HCT116 (cell line): ENCODE measurements at places on chromosomes 7 and 10. TPM values are rescaled to one million over a fixed set of nuclear protein-coding genes. Genes with fewer than 3 reads are reported as not detected.

- no peak for DNase-seq
These were observed 169.2 kb downstream of the ST7 start for GRCh38 chr7:117122536-117122935.

DNA sequence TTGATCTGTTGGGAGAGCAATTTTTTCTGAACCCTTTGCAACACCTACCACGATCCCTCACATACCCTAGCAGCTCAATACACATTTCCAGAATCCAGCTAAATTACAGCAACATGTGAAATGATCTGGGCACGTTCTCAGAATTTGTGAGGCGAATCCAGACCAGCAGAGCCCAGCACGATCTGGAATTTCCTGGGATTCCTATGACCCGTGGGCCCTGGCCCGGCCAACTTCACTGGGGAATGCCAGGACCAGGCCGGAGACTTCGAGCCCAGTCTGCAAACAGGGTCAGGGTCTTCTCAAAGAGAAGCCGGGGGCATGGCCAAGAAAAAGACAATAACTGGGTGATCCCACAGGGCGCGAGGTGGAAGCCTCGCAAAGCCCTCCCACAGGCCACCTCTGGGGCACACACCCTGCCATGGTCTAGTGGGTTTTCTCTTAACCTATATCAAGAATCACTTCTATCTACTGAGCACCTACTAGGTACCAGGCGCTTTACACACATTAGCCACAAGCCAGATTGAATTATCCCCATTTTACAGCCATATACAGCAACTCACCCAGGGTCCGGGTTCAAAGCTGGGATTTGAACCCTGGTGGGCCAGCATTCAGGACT is 33.8 kb downstream of the FAM53B start:
- DNase-seq: no peak

GRCh38 chr10:110967645-110968044 is 48.2 kb downstream of the SHOC2 start:
- DNase-seq: no peak

- no peak for DNase-seq
These were observed 32.7 kb upstream of the PRSS1 start for GRCh38 chr7:142716596-142716995.

GRCh38 chr10:13790196-13790595 is 203.4 kb downstream of the PRPF18 start:
- no peak for DNase-seq

DNA sequence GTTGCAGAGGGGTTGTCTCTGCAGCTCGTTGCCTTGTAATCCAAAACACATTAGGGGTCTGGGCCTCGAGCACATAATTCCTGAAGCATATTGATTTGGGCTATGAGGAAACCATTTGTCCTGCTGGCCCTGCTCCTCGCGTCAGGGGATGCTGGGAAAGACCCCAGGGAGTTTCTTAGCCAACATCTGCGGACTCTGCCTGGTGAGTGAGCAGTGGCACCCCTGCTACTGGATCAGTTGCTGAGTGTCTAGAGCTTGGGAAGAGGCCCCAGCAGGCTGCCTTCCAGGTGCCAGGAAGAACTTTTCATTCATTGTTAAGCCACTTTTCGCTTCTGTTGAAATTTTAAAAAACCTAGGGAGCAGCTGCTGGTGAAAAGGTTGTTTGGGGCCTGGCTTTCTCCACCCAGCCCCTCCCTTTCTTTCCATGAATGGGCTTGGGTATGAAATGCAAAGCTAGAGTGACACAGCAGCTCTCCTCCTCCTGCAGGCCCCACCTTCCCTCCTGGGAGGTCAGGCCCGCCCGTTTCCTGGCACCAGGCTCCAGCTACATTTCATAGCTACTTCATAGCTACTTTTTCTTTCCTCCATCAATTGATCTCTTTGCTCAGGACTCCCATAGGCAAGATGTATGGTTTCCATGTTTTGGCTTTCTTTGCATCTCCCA is 26.8 kb downstream of the TACR2 start:
- DNase-seq: no peak

The NACAD gene
- 0.05 TPM for total RNA-seq

The ZNF365 gene
- 1.8 TPM for total RNA-seq

The POT1 gene
- 19.5 TPM for total RNA-seq

DNA sequence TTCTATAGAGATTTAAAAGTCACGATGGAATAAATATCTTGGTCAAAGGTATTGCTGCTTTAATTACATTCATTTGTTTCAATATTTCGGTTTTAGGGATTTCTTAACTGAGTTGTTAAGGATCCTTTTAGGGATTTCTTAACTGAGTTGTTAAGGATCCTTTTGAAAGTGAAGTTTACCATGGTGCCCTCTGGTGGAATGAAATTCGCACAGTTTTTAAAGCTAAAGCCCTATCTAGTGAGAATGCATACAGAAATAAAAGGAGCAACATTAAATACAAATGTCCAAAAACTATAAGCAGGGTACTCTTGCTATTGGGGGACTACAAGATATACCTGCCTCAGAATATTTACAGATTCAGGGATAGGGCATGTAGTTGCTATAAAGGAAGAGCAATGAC is 193.7 kb downstream of the RNLS start:
- no peak for DNase-seq

GRCh38 chr10:102647443-102648268 is 3.4 kb downstream of the TRIM8 start:
- DNase-seq: no peak

The MMP21 gene
- not detected for total RNA-seq

DNA sequence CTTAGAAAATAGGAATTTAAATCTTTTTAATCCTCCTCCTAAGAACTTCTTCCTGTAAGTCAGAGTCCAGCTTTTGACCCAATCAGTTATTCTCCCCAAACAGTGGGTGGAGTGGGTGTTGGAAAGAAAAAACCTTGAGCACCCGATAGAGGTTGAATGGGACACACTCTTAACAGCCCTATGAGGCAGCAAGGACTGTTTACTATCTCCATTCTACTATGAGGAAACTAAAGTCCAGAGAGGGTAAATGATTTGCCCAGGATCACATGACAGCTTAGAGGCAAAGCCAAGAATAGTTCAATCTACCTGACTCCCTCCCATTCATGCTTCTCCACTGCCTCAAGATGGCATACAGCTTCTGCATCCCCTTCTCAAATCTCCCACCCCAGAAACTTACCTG is 57.6 kb upstream of the SLC35B4 start:
- no peak for DNase-seq

- DNase-seq: no peak
These were observed 268.3 kb downstream of the SNX13 start for GRCh38 chr7:17671956-17672355.

- peak; percentile 45 for DNase-seq
These were observed 19.1 kb upstream of the ARMS2 start for GRCh38 chr10:122435212-122435827.

GRCh38 chr10:75395932-75396630 is 5.5 kb downstream of the ZNF503 start:
- DNase-seq: no peak

The NPFFR1 gene
- 0.02 TPM for total RNA-seq

The CDHR3 gene
- 5.5 TPM for total RNA-seq

The C10orf71 gene
- not detected for total RNA-seq

The ALOX5 gene
- total RNA-seq: 6.1 TPM

The CYP2C19 gene
- not detected for total RNA-seq

DNA sequence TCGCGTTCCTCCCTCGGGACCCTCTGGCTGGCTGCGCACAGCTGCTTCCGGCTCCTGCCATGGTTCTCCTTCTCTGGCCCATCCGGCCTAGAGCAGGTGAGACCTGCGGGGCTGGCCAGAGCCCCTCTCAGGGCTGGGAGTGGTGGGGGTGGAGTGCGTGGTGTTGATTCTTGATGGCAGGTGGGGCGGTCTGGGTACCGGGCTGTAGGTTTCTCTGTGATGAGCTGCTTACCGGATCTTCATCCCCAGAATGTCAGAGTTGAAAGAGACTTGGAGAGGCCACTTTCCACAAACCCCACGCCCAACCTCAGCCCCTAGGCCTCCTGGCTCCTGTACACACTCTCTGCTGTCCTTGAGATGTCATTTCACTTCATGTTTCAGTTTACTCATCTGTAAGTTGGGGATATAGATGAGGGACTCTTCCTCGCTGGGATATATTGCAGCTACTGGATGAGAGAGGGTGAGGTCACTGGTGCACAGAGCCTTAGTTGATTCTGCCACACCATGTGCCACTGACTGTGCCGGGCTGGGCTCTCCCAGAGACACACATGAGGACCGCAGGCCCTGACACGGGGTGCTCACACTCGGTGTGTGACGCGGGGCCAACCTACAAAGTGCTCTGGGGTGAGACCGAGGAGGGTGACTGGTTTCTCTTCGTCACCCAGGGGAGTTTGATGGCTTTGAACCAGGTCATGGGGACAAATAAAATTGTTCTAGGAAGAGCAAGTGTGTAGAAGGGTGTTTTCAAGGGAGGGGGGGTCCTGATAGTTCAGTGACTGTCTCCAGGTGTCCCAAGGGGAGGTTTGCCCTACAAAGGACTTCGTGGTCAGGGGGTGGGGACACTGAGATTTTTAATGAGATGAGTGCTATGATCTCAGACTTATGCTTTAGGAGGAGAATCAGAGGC is 29.5 kb downstream of the ZNF775 start:
- no peak for DNase-seq

The PDK4 gene
- total RNA-seq: 2.1 TPM

DNA sequence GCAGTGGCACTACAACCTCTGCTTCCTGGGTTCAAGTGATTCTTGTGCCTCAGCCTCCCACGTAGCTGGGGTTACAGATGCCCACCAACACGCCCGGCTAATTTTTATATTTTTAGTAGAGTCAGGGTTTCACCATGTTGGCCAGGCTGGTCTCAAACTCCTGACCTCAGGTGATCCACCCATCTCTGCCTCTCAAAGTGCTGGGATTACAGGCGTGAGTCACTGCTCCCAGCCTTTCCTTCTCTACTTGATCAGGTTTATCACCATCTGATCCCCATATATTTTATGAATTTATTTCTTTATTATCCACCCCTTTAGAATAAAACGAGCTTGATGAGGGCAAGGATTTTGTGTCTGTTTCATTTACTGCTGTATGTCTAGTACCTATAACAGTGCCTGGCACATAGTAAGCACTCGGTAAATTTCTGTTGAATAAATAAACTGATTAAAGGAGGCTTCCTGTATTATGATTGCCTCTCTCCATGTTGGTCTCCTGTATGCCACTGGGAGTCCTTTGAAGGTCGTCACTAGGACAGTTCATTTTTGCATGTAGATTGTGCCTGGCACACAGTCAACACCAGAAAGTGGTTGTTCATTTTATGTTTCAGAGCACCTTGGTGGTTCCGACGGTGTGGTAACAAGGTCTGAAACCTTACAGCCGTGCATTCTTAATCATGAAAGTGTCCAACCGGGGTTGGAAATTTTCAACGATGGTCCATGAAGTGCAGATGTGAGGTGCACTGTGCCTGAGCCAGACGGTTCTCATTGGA is 9.6 kb upstream of the EIF3A start:
- no peak for DNase-seq

- DNase-seq: no peak
These were observed 39.6 kb upstream of the EN2 start for GRCh38 chr7:155418304-155418703.

The FRMPD2 gene
- 0.30 TPM for total RNA-seq

DNA sequence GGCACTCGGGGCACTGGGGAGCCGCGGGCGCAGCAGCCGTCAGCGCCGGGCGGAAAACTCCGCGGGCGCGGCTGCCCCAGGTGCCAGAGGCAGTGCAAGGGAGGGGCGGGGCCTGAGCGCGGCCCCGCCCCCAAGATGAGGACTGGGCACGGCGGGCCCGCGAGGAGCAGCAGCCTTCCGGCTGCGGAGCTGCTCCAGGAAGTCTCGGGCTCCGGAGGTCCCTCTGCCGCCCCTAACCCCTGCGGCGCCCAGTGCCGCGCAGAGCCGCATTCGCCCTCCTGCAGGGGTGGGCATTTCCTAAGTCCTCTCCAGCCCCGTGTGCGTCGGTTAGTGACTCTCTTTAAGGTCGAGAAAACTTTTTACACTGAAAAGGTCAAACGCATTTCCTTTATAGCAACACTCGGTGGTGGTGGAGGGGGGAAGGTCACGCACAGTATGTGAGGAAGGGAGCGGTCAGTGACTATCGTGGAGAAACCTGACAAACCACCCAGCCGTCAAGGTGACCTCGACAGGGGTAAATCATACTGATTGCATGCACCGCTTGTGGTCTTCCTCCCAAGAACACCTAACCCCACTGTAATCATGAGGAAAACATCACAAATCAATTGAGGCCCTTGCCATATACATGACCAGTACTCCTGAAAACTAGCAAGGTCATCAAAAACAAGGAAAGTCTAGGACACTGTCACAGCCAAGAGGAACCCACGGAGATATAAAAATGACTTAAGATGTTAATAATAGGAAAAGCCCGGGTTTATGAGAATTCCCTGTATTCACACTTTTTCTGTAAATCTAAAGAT is at the start of gene ANXA11:
TSS of gene ANXA11 (minus strand) at position 61 of the 800 bp plus-strand sequence. CDS start 32,676 bp downstream, outside the sequence.
- DNase-seq: peak; percentile 61
